Stimulated activated CD4-positive, alpha-beta T cell treated with anti-CD3 and anti-CD28 coated beads, TNF-alpha, amount 100 ng/mL, for 24 hours (primary cell): ENCODE measurements at places on chromosomes 2 and 18.

- no peak for DNase-seq
Measured at GRCh38 chr2:80141007-80141726, 163.4 kb downstream of the LRRTM1 start.

- no peak for DNase-seq
Measured at GRCh38 chr2:9423922-9424272, 443 bp downstream of the CPSF3 start.

DNA sequence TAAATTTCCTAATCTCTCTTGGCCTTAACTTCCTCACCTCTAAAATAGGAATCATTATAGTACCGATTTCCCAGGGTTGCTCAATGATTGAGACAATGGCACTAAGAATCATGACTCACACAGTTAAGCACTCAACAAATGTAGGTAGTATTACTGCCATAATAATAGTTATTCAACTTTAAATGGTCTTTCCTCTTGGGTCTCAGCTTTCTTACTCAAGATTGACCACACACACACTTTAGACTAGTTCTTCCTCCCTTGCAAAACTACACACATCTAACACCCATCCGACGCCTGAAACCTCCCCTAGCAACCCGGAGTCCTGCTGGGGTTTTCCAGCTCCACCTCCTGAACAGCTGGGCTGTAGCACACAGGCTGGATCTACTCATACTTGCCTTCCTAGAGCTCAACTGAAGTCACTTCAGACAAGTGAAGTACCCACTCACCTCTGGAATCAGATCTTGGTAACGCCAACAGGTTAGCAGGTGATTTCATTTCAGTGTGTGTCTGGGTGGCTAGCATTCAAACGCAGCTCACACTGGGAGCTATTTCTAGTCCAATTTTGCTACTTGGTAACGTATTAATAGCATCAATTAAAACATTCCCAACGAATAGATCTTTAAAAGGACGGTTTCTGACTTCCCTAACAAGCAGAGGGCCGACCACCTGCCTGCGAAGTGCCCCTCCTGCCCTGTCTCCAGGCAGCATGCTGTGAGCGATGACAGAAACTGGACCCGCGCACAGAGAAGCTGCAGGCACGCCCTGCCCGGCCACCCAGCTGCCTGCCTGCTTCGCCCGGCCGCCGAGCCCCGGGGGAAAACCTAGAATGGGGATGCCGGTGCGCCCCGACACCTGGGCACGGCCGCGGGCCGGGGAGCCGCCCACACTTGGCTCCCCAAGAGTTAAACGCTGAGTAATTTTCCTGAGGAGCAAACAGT, 1.1 kb downstream of the UXS1 start:
- DNase-seq: peak; percentile 22

DNA sequence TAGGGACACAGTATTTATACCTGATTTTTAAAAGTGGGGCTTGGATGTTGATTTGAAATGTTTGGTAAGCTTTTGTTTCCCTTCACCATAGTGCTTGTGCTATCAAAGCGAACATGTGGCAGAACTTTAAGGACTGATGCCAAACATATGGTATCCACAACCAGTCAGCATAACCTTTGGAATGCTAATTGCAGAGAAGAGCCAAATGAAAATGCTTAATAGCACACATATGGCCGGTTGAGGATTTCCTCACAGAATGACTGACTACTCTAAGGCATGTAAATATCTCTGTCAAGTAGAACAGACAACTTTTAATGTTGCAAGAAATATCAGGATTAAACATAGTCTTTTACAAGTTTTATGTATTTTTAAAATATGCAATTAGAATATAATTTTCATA, 120.9 kb upstream of the COL3A1 start:
- no peak for DNase-seq

DNA sequence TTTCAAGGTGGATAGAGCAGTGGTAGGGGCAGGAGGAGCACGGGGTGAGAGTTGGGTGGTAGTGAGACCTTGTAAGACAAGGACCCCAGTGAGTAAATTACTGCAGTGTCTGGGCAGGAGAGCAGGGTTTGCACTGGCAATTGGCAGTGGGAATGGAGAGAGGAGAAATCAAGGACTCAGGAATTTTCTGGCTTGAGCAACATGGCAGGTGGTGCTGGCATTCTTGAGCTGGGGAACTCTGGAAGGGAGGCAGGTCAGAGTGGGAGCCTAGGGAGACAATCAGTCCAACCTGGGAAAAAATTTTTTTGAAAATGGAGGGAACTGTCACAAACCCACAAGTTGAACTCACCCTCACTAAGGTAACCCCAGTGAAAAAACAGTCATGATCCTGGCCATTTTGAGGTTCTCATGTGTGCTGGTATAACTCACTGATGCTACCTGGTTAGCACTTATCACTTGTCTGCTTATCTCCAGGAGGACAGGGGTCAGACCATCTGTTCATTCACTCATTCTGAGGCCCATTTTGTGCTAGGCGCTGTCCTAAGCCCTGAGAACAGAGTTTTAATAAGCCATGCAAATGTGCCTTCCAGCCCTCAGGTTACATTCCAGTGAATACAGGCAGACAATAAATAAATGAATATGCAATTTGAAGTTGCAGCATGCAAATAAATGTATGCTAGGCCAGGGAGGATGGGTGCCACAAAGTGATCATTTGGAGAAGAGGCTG, 92.2 kb upstream of the SEC11C start:
- DNase-seq: no peak

DNA sequence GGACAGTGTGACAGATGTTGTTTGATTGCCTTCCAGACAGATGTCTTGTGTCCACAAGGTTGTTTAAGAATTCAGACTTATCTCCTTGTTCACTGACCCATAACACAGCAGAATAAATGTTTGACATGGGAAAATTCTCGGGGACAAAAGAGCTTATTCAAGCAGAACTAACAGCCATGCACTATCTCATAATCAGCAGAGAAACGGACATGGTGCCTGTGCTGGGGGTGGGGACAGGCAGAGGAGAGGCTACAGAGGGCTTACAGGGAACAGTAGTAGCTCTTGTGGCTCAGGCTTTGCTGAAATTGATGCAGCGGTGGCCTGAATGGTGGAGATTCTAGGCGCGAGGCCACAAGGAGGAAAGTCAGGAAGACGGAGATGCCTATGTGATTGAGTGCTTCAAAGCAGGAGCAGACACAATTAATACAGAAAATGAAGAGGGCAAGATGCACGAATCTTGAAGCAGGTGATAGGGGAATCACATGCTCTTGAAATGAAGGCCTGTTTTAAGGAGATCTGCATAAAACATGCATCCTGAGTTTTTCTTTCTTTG, 62.0 kb upstream of the CAB39 start:
- DNase-seq: no peak

- no peak for DNase-seq
Measured at GRCh38 chr2:214713080-214713830, 96.2 kb downstream of the BARD1 start.

- no peak for DNase-seq
Measured at GRCh38 chr2:120765678-120766469, 30.2 kb downstream of the GLI2 start.

- no peak for DNase-seq
Measured at GRCh38 chr2:36270758-36271157, 84.8 kb upstream of the CRIM1 start.

DNA sequence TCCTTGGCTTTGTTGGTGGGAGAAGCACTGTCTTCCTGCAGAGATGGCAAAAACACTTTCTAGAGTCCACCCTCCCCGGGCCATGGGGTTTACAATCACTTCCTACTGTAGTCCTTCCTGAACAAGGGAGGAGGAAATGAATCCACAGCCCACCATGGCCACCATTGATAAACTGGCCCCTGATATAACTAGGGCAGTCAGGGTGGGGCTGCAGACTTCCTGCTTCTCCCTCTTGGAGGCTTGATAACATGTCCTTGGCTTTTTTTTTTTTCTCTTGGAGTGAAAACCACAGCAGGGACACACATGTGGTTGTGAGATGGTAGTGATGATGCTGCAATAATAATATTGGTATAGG, 437.8 kb downstream of the ZNF521 start:
- no peak for DNase-seq

- no peak for DNase-seq
Measured at GRCh38 chr2:9714630-9715214, 83.9 kb upstream of the YWHAQ start.

DNA sequence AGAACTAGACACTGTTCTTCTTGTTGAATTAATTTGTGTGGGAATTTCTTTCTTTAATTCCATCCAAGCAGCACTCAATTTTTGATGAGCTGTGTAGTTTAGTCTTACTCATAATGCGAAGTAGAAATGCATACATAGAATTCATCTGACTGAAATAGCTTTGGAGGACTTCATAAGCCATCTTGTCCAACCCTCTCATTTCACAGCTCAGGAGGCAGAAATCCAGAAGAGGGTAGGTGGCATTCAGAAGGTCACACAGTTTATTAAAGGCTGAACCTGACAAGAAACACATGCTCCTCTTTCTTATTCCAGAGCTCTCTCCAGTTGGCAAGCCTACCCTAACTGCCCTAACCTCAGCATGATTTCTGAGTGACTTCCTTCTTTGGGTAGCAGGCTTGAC, 169.2 kb upstream of the NOSTRIN start:
- no peak for DNase-seq

GRCh38 chr2:46097714-46098480, 199.3 kb upstream of the EPAS1 start:
- no peak for DNase-seq

- no peak for DNase-seq
Measured at GRCh38 chr2:147758821-147759220, 86.0 kb upstream of the ACVR2A start.

GRCh38 chr18:79949697-79950487, 1.6 kb downstream of the SLC66A2 start:
- no peak for DNase-seq

DNA sequence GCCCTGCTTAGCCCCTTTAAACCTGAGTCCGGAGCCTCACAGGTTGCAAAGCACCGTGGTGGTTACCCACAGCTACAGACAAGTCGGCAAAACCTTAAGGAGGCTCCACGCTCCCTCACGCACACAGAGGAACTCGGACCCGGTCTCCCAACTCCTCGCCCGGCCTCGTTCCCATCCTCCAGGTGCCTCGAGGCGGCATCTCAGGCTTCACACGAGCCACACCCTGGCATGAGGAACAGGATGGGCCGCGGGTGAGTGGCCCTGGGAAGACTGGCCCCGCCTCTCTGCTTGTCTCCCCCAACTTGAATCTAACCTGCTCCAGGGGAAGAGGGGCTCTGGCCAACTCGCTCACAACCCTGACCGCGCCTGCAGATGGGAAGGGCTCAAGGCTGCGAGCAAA, 97.4 kb downstream of the EIPR1 start:
- DNase-seq: no peak

- no peak for DNase-seq
Measured at GRCh38 chr2:105775809-105776559, 31.3 kb downstream of the NCK2 start.

GRCh38 chr2:237878-238277, 26.0 kb downstream of the SH3YL1 start:
- no peak for DNase-seq

DNA sequence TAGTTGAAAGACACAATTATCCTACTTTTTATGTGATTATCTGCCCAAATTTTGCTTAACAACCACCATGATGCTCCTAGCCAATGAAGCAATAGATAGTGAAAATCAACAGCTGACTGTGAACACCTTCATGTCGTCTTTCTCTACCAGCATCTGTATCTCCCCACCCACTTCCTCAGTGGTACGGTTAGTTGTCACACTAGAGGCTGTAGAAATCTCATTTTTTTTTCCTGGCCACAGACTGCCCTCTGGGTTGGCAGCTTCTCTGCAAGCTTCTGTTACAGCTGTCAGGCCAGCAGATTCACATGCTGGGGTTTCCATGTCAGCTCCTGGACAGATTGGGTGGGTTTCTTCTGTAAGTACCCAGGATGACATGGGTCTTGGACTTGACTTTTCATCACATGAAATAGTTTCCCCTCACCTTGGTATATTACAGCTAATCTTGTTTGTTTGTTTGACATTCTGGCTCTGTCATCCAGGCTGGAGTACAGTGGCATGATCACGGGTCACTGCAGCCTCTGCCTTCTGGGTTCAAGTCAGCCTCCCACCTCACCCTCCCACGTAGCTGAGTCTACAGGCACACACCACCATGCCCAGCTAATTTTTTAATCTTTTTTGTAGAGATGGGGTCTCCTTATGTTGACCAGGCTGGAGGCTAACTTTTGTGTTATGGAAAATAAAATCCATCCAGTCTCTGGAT, 24.3 kb downstream of the STAT4 start:
- no peak for DNase-seq

DNA sequence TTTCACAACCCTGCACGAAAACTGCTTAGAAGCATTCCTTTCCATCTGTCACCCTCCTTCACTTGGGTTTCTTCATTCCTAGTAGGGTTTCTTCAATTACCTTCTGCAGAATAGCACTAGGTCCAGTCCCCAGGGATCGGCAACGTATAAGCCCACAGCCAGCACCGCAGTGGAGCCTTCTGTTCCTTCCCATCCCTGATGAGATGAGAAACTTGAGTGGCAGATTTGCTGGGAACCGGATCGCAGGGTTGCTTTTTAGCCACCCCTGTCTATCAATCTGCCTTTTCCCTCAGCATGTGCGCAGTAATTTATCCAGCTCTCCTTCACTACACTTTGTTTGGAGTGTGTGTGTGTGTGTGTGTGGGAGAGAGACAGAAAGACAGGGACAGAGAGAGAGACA, 94.2 kb downstream of the CD8B2 start:
- no peak for DNase-seq

DNA sequence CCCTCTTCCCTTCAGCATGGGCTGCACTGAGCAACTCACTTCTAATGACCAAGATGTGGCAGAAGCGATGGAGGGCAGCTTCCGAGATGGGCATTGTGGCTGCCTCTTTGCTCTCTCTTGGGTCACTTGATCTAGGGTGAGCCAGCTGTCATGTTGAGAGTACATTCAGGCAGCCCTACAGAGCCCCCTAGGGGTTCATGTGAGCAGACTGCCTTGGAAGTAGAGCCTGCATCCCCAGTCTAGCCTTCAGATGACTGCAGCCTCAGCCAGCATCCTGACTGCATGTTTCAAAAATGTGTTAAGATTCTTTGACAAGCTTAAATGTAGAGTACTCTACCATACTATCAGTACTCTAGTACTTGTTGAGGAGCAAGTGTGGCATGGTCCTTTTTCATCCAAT, 143.9 kb downstream of the NCK2 start:
- DNase-seq: no peak

DNA sequence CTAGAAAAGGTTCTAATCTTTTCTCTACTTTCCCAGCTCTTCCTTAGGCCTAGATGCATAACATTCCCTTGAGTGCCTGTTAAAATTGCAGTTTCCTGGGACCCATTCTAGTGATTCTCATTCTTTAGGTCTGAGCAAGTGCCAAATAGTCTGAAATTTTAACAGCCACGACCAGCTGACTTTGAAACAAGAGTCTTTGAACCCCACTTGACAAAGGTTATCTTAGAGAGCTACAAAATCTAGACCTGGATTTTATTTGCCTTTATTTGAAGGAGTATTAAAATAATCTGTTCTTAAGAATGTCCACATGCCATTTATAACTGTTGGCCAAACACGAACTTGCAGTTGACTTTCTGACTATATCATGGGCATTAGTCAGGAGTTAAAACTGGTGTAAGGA, 110.2 kb upstream of the LHCGR start:
- DNase-seq: no peak

- no peak for DNase-seq
Measured at GRCh38 chr18:70044632-70045031, 97.0 kb upstream of the CD226 start.
